NCI-H2081 treated with DMSO at 0.1 percent for 48 hours (cell line): ENCODE measurements at places on chromosomes 2 and 18.

- no peak for DNase-seq
These were observed 92.0 kb downstream of the LRP1B start for GRCh38 chr2:142038826-142039225.

- no peak for DNase-seq
These were observed 96.8 kb downstream of the TAF4B start for GRCh38 chr18:26322890-26323653.

GRCh38 chr2:21761361-21761760 is 637.6 kb downstream of the TDRD15 start:
- DNase-seq = no peak

- no peak for DNase-seq
These were observed 101.8 kb downstream of the COL6A3 start for GRCh38 chr2:237312021-237312755.

GRCh38 chr2:32772638-32773447 is 145.0 kb downstream of the TTC27 start:
- DNase-seq = peak; percentile 29
